ENCODE measurements at places on chromosomes 2 and 18.

GRCh38 chr2:100964222-100964621 lies 37.9 kb upstream of the RPL31 start:
- DNase-seq = no peak

DNA sequence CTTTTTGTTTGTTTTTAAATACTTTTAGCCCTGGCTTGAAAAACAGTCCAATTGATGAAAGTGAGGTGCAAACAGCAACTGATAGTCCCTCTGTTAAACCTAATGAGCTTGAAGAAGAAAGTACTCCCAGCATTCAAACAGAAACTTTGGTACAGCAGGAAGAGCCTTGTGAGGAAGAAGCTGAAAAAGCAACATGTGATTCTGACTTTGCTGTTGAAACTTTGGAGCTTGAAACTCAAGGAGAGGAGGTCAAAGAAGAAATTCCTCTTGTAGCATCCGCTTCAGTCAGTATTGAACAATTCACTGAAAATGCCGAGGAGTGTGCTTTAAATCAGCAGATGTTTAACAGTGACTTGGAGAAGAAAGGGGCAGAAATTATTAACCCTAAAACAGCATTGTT lies 30.6 kb upstream of the DYSF start:
- no peak for DNase-seq

GRCh38 chr2:203438528-203438927 lies 96.6 kb downstream of the RAPH1 start:
- DNase-seq = no peak

DNA sequence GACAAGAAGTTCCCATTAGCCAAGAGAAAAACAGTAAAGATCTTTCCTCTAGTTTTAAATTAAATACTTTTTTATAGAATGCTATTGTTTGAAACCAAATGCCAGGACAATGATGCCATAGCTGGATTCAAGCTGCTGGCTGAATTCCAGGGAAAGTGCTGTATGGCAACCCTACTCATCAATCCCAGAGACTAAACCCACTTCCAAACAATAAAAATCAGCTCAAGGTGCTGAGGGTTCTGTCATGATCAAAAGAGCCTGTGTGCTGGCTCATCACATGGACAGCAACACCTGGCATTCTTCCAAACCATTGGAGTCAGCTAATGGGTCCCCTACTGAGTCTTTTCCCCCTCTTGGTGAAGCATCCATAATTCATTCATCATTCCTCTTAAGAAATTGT lies 53.7 kb upstream of the PARD3B start:
- no peak for DNase-seq

GRCh38 chr2:170999654-171000053 lies 70.6 kb downstream of the GORASP2 start:
- DNase-seq = no peak
